ENCODE measurements at places on chromosomes 12 and 14. TPM values are rescaled to one million over a fixed set of nuclear protein-coding genes. Genes with fewer than 3 reads are reported as not detected.
A peak's percentile ranks its signal among the peaks of the same experiment; 100 is the strongest.

DNA sequence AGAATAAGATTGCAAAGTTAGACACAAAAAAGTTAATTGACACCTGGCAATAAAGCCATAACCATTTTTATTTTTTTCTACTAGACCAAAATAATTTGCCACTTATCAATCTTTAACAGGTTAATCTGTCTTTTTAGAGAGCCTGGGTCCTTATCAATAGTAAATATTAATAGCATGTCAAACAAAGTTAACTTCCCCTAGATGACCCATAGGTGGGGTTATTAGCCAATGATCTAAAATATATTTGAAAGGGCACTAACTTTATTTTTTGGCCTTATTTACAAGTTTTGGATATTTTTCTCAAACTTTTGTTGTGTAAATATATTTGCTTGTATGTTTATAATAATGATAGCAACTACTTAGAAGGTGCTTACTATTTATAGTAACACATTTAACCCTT lies 3.9 kb downstream of the ANKRD33 start:
- no peak for DNase-seq

DNA sequence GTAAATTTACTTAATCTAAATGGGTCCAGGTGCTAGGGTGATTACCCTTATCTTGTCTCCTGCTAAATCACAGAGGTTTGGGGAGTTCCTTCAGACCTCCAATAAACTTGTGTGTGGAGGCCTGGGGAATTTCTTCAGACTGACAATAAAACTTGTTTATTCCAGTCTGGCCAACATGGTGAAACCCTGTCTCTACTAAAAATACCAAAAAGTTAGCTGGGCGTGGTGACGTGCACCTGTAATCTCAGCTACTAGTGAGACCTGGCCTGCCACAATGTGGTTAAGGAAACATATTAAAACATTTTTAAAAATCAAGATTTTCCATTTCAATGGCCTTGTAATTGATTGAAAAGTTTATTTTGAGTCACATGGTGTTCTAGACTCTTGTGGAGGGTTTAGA lies 126.9 kb upstream of the FGD4 start:
- DNase-seq: no peak

GRCh38 chr12:89919241-89919906 lies 210.7 kb upstream of the ATP2B1 start:
- no peak for DNase-seq

DNA sequence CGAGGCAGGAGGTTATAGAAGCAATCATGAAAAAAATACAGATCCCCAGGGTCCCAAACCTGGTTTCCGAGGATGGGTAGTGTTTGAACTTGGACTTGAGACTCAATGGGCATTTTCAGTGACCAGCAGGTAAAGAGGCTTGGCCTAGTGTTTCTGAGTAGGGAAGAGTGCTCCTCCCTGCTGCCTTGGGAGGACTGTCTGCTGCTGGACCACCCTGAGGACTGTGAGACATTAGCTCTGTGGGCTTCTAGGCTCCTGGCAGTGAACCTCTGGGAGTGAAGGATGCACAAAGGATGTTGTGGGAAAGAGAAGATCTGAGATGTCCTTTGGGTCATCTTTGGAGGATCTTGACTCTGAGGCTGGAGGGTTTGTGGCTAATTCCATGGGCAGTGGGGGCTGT lies 30.5 kb downstream of the ANKRD9 start:
- DNase-seq: no peak

GRCh38 chr12:78490861-78491260 lies 373.7 kb upstream of the SYT1 start:
- no peak for DNase-seq

DNA sequence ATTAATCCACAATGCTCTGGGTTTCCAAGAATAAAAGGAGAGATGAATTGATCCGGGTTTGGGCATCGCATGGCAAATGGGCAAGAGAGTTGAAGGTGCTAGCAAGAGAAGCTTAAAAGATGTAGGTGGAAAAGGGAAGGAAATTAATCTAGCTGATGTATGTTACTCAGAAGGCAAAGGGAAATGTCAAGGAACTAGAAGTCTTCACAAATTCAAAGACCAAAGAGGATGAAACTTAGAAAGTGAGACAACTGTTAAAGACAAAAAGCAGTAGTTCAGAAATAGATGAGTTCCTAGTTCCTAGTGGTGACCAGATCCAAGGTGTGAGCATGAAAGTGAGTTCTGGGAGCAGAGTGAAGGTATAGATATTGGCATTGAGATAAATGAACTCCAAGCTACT lies 228.3 kb downstream of the SEC23A start:
- no peak for DNase-seq

DNA sequence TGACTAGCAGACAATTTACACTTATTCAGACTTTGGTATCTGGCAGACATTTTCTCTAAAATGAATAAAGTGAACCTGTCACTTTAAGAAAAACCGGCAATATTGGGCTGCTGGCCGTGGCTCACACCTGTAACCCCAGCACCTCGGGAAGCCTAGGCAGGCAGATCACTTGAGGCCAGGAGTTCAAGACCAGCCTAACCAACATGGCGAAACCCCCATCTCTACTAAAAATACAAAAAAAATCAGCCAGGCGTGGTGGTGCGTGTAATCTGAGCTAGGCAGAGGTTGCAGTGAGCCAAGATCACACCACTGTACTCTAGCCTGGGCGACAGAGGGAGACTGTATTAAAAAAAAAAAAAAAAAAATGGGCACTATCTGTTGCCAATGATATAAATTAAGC lies 11.5 kb downstream of the DUSP16 start:
- no peak for DNase-seq

DNA sequence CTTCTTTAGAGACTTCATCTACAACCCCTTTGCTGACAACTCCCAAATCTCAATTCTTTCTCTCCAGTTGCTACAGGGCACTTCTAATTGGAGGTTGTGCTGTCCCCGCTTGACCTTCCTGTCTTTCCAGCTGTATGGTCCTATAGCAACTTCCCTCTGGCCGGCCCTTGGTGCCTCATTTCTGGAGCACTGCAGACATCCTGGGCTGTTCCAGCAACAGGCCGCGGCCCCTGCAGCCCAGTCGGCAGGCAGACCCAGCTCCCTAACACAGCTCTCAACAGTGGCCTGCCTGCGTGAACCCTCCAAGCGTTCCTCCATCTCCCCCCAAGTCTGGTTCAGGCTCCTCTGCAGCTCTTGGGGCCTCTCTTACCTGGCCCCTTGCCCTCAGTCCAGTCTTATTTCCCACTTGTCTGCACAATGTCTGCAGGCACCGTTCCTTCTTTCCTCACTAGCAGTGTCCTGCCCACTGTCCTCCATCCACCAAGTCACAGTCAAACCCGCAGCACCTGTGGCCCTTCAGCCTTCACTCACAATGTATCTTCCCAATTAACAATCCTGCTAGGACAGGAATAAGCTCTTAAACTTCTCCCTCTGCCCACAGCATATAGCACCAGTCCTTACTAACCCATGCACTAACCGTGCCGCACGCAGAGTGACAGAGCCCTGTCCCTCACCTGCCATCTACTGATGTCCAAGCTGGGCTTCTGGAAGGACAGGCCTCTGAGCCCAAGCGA lies 1.6 kb upstream of the EML1 start:
- no peak for DNase-seq

DNA sequence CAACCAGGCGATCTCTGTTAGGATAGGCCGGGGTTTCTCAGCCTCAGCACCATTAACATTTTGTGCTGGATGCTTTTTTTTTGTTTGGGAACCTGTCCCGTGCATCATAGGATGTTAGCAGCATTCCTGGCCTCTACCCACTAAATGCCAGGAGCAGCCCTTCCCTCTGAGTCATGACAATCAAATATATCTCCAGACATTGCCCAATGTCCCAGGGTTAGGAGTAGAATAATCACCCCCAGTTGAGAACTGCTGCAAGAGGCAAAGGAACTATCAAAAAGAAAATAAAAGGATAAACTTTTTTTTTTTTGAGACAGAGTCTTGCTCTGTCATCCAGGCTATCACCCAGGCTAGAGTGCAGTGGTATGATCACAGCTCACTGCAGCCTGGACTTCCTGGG lies 76.0 kb downstream of the ACACB start:
- DNase-seq: peak; percentile 33

- peak; percentile 29 for DNase-seq
Observed at GRCh38 chr12:58961166-58961565, 40.9 kb upstream of the LRIG3 start.

- DNase-seq: no peak
Observed at GRCh38 chr14:51369814-51370213, 129.8 kb downstream of the TMX1 start.

DNA sequence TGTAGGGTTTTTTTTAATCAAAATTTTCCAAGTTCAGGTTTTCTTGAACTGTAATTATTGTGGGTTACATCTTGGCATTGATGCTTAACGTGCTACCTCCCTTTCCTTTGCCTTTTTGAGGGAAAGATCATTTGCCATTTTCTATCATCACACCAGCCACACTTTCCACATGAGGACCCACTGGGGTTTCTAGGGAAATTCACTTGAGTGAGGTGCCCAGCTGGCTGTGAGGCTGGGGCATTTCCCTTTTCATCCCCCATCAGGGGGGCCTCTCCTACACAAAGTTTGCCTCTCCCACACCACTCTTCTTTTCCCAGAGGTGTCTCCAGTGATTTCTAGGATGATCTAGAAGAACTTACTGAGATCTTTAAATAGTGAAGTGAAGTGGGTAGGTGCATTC lies 335.7 kb downstream of the BMP4 start:
- no peak for DNase-seq

GRCh38 chr12:53423597-53423996 lies at the start of gene AMHR2:
AMHR2 (plus strand) TSS chr12:53423855; CDS start chr12:53423935, 80 bp downstream.
- no peak for DNase-seq

GRCh38 chr12:57268264-57268663 lies 17.3 kb upstream of the STAC3 start:
- no peak for DNase-seq

DNA sequence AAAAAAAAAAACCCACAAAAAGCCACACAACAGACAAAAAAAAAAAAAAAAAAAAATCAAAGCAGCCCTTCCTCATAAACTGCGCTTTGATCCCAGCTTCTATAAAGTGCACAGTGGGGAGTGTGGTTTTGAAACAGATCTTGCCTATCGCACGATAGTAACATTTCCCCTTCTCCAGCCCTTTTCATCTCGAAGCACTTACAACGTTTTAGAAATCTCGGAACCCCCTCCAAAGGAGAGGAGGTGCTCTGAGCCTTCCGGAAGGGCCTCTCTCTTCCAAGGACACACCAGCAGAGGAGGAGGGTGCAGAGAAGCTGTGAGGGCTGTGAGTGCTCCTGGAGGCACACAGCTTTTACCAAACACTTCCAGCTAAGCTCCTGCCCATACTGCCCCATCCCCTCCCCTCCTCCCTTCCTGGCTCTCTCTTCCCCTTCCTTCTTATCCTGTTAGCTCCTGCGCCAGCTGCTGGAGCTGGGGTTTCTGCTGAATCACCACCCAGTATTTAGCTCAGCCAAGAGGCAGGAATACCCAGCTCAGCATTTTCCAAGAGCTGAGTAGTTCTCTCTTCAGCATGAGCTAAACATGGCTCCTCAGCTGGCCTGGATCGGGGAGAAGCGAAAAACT lies 28.4 kb downstream of the SLC7A8 start:
- peak; percentile 63 for DNase-seq

DNA sequence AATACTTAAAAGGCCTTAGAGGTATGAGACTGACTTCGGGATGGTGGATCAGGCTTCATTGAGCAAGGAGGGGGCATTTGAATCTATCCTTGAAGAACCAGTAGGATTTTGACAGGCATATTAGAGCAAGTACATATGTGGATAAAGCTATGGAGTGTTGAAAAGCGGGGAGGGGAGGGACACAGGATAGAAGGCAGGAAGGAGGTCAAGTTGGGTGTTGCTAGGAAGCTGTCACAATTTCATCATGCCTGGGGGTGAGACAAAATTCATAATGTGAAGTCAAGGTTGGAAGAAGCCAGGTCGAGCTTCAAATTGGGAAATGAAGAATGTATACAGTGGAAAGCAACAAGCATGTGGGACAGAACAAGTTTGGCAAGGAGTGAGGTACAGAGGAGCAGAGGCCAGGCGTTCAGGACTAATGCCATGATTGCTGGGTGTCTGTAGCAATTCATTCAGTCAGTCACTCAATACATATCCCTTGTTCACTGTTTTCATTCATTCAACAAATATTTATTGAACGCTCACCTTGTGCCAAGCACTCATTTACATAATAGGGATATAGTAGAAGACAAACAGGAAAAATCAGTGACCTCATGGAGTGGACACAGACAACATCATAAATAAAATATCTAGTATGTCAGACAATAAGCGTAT lies 58.3 kb upstream of the LTA4H start:
- no peak for DNase-seq

DNA sequence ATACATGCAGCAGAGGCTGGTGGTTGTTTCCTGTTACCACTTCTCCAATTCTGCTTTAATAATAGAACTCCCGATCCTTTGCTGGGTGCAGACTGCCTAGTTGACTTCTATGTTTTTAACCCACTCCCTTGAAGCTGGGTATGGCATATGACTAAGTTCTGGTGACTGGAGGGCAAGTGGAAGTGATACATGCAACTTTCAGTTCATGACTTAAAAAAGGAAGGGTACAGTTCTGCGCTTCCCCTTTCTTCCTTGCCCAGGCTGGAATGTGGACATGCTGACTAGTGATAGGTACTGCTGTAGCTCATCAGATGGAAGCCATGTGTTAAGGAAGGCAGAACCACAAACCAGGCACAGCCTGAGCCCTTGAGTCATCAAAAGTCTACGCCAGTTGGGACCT lies 2.4 kb upstream of the A2M start:
- DNase-seq: no peak

DNA sequence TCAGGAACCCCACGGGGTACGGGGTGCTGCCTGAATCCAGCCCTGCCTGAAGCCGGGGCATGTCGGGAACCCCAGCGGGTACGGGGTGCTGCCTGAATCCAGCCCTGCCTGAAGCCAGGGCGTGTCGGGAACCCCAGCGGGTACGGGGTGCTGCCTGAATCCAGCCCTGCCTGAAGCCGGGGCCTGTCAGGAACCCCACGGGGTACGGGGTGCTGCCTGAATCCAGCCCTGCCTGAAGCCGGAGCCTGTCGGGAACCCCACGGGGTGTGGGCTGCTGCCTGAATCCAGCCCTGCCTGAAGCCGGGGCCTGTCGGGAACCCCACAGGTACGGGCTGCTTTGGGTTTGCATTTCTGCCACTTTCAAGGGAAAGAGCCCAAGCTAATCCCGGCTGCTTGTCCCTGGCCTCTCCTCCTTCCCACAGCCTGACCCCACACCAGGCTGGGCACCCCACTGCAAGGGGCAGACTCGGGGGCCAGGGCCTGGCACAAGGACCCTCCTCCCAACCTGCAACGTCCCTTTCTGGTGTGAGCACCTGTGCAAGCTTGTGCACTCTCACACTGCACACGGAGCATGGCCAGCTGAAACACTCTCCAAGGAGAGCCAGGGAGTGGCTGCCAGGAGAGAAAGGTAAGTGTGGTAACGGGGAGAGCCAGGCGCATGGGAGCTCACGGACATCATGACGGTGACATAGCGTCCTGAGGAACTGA lies 5.6 kb upstream of the FBRSL1 start:
- no peak for DNase-seq

RFX4 gene
- polyA plus RNA-seq: 0.03 TPM

TUBA1A gene
- 36.5 TPM for polyA plus RNA-seq

ANKRD33 gene
- polyA plus RNA-seq: not detected

PSMB5 gene
- 87.7 TPM for polyA plus RNA-seq

CEBPE gene
- 0.81 TPM for polyA plus RNA-seq

CLSTN3 gene
- 17.2 TPM for polyA plus RNA-seq

WIF1 gene
- polyA plus RNA-seq: not detected

AKAP5 gene
- polyA plus RNA-seq: 0.67 TPM

PTCSC3 gene
- polyA plus RNA-seq: not detected

DDIT3 gene
- 105 TPM for polyA plus RNA-seq

SLC25A21 gene
- 0.71 TPM for polyA plus RNA-seq

OR2AP1 gene
- not detected for polyA plus RNA-seq

KRT79 gene
- polyA plus RNA-seq: not detected
